CD8-positive, alpha-beta T cell (primary cell): ENCODE measurements at places on chromosomes 7 and 10. TPM values are rescaled to one million over a fixed set of nuclear protein-coding genes. Genes with fewer than 3 reads are reported as not detected.

DNA sequence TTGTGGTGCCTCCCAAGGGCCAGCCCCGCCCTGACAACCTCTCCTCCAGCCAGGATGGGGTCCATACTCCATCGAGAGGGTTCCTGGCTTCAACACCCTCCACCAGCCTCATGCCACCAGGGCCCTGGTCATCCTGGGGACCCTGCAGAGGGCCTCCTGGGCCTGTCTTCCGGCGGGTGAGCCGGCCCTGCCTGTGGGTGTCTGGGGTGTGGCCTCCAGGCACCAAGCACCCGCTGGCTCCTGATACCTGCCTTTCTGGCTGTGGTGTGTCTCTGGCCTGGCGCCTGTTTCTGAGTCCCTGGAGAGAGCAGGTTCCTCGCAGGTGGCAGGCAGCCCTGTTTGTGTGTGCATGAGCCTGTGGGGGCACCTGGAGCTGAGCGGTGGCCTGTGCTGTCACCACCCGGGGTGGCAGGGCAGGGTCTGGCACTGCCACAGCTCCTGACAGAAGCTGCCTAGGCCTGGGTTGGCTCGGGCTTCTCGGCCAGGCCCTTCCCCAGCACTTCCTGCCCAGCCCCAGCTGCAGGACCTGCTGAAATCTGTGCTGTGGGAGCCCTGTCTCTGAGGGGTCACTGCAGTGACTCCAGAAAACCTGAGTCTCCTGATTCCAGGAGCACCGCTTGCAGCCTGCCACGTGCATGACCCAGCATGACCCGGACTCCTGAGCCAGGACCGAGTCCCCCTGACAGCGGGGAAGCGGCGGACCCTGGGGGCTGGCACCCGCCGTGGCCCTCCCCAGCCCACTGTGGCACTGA is 18.4 kb downstream of the ADAM8 start:
- DNase-seq, result peak; percentile 47

SLC16A12 gene
- not detected for total RNA-seq

DNA sequence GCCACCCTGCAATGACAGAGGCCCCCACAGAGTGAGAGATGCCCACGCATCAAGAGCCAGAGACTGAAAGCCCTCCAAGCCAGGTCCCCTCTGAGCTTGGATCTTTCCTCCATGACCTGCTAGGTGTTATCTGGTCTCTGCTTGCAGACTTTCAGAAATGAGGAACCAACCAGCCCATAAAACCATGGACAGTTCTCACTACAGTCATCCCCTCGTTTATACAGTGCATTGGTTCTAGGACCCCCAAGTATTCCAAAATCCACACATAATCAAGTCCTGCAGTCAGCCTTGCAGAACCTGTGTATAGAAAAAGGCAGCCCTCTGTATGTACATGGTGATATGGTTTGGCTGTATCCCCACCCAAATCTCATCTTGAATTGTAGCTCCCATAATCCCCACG is 23.1 kb downstream of the NPFFR1 start:
- DNase-seq, result no peak

GRCh38 chr10:22659866-22660265 is 54.5 kb downstream of the PIP4K2A start:
- DNase-seq, result no peak

- DNase-seq, result no peak
These were observed 203.1 kb downstream of the TMEM26 start for GRCh38 chr10:61250131-61250530.

YKT6 gene
- 111 TPM for total RNA-seq

GRCh38 chr10:61452655-61453641 is at the start of gene TMEM26:
Gene TMEM26, minus strand, starts transcription at chr10:61453381. Its CDS starts 300 bp downstream, at chr10:61453081.
- no peak for DNase-seq

DNA sequence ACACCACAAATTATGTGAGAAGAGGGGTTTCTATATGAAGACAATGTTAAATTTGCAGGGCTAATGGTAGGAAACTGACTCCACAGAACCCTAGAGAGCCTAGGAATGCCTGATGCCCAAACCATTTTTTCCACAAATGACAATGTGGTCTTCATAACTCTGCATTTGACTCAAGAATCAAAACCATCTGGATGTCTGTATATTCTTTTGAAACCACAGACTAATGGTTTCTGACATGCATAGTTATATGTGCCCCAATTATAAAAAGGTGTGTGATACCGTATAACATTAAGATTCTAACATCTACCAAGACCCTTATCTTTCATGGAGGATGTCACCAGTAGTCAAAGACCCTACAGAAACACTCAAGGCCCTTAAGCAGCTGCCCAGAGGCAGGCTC is 20.3 kb downstream of the SEC61G start:
- DNase-seq, result no peak

DNA sequence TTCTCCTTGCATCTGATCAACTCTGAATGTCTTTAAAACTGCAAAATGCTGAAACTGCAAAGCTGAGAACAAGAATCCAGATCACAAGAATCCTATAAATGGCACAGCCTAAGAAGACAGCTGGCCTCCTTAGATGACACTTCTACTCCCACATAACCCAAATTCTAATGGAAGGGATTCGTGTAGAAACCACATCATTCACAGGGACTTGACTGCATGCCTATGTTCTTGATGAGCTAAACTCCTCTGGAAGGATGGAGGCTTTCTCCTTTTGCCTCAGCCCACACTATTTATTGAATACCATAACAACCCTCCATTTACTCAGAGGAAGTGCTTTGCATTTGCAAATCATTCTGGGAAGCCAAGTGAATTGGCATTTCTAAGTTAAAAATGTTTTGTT is 252.5 kb upstream of the VWC2 start:
- no peak for DNase-seq

GRCh38 chr10:66811211-66811610 is 114.6 kb upstream of the LRRTM3 start:
- DNase-seq, result no peak

GRCh38 chr10:63671317-63671937 is 150.2 kb downstream of the REEP3 start:
- DNase-seq, result no peak

- DNase-seq, result no peak
These were observed 168.6 kb downstream of the NRP1 start for GRCh38 chr10:33165911-33166310.

DNA sequence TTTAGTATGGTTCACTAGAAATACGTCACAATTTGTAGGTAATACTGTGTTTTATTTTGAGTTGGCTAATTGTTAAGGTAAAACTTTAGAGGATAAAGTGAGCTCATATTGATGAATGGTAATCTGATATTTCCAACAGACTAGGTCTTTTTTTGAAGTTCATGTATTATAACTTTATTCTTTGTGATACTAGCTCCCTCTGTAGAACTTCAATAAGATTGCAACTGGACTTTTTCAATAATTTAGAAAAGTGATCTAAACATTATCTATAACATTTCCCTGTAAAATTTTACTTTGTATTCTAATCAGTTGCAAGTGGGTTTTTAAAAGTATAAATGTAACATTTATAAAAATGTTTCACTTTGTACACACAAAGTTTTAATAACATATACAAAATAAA is 83.5 kb downstream of the ADK start:
- DNase-seq, result no peak

DNAJC1 gene
- 15.3 TPM for total RNA-seq

NKX1-2 gene
- total RNA-seq, result not detected

BTBD16 gene
- not detected for total RNA-seq

DNA sequence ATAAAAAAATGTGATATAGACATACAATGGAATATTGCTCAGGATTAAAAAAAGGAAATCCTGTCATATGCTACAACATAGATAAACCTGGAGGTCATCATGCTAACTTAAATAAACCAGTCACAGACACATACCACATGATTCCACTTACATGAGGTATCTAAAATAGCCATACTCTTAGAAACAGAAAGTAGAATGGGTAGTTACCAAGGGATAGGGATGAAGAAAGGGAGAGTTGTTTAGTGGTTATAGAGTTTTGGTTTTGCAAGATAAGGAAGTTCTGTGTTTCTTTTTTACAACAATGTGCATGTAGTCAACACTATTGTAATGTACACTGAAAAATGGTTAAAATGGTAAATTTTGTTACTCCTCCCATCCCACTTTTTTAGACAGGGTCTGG is 30.5 kb downstream of the BICC1 start:
- no peak for DNase-seq

SVOPL gene
- total RNA-seq, result 0.61 TPM

SORCS1 gene
- total RNA-seq, result not detected

DNA sequence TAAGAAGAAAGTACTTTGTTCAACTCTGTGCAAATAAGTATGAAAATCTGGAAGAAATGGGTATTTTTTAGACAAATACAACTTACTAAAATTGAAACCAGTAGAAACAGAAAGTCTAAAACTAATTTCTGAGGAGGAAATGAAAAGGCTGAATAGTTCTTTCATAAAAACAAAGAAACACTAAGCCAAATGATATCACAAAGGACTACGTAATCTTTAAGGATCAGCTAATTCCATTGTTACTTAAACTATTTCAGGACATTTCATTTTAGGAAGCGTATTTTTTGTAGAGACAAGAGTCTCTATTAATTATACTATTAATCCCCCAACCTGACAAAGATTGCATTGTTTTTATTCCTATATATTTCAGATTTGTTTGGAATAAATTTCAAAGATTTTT is 11.2 kb upstream of the CCSER2 start:
- no peak for DNase-seq

SHTN1 gene
- not detected for total RNA-seq

MMP21 gene
- total RNA-seq, result 0.27 TPM

GBX1 gene
- total RNA-seq, result not detected
